ENCODE measurements at places on chromosomes 7 and 10. TPM values are rescaled to one million over a fixed set of nuclear protein-coding genes. Genes with fewer than 3 reads are reported as not detected.

DNA sequence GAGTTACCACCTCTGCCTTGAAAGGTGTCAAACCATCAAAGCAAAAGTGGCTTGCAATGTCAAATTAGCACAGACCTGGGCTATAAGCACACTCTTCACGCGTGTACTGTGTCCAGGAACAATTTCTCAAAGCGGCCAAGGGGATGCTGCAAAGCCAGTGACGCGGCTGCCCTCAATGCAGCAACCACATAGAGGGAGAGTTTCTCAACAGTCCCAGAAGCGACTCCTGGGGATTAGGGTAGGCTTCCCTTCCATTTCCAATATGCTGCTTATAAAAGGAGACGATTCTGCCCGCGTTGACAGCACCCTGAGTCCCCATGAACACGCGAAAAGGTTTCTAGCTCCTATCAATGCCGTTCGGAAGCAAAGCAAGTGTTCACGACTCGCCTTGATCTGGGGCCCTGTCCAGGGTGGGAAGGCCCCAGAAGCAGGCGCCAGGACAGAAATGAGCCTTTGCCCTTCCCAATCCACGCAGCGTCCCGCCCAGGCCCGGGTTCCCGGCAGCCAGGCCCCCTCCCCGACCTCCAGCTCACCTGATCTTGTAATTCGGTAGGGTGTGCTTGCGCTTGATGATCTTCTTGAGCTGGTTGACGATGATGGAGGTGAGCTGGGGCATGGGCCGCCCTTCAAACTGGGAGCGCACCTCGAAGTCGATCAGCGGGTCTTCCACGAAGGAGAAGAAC, 1.3 kb downstream of the PDZD8 start:
- DNase-seq = peak; percentile 62

GRCh38 chr7:157299613-157300368, 37.0 kb upstream of the DNAJB6 start:
- DNase-seq = no peak

ITPRID1 gene
- total RNA-seq = not detected

DNA sequence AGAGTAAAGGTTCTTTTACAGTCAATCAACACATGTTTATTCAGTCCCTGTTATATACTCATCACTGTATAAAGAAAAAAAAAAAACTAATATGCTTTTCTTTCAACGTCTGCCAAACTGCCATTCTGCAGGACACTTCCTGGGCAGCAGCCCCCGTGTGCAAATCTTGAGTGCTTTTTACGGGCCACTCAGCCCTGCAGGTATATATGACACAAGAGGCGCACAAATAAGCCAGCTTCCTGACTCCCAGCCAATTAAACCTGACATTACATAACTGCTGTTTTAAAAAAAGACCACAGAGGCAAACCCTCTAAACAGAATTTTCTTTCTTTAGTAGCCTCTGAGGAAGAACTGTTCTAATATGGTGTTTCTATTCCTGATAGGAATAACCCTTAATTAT, 263.0 kb upstream of the NEBL start:
- DNase-seq = no peak

- peak; percentile 97 for DNase-seq
Measured at GRCh38 chr10:100373298-100374199, 26.5 kb downstream of the SCD start.

- DNase-seq = no peak
Measured at GRCh38 chr10:84356928-84357327, 28.5 kb downstream of the CCSER2 start.

DNA sequence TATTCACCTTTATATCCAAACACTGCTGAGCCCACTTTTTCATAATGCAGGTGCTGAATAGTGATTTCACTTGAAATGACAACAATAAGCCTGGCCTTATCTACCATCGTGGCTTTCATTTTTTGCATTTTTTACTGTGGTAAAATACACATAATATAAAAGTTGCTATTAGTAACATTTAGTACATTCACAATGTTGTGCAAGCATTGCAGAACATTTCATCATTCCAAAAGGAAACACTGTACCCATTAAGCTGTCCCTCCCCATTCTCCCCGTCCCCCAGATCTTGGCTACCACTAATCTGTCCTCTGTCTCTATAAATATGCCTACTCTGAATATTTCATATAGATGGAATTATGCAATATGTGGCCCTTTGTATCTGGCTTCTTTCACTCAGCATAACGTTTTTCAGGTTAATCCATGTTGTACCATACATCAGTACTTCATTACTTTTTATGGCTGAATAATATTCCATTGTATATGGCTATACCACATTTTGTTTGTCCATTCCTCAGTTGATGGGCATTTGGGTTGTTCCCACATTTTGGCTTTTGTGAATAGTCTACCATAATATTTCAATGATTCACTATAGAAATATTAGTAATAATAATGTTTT, 68.5 kb upstream of the ARID5B start:
- DNase-seq = no peak

DNA sequence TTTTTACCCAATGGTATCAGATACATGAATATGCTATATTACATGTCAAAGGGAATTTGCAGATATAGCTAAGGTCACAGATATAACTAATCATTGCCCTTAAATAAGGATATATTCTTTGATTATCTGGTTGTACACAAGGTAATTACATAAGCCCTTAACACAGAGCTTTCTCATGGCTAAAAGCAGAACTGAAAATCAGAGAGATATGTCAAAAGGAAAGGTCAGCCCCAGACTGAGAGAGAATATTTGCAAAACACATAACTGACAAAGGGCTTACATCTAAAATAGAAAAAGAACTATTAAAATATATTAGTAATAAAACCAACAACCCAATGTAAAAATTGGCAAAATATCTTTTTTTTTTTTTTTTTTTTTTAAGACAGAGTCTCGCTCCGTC, 1029.5 kb upstream of the LRRN3 start:
- no peak for DNase-seq

DNA sequence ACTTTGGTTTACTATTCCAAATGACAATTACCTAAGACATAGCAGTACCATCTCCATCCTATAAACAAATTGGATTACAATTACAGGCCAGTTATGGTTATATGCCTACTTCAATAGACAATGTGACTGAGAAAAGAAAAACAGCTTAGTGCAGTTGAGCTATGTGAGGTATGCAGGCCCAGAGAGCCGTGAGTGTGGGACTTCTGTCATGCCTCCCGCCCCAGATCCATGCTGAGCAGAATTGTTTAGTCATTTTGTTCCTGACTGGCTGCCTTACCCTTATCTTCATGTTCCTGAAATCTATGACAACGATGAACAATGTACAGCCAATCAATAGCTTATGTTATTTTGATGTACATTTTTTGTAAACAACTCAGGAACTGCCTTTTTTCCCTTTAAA, 21.7 kb downstream of the LARP4B start:
- DNase-seq = no peak

DNA sequence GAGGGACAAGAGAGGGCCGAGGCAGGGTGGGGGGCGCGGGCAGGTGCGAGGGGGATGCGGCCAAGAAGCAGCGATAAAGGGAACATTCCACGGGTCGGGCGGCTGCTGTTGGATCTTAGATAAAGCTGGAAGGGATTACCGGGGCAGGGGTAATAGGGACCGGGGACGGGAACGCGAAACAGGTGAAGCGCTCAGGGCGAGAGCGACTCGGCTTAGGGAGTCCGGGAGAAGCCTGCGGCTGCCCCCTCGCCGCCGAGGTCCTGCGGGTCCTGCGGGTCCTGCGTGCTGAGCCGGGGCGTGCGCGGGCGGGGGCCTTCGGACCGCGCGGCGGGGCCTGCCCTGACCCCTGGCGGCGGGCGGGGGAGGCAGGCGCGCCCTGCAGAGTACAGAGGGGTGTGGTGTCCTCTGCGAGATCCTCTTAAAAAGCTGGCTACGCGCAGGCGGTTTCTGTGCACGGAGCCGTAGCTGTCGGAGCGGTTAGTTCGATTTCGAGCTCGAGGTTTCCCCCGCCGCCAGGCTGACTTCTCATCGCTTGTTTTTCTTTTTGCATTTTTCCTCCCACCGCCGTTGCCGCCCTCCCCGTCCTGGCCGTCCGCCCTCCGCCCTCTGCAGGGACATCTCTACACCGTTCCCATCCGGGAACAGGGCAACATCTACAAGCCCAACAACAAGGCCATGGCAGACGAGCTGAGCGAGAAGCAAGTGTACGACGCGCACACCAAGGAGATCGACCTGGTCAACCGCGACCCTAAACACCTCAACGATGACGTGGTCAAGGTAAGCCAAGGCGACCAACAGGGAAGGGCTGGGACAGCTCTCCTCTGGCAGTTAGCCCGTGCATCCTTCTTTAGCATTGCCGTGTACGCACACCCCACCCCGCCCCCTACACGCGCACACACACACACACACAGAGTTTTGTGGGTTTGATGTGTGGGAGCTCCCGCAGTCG, 1.4 kb downstream of the CAV1 start:
- DNase-seq = peak; percentile 84

TIMM23 gene
- total RNA-seq = 30.8 TPM

DNA sequence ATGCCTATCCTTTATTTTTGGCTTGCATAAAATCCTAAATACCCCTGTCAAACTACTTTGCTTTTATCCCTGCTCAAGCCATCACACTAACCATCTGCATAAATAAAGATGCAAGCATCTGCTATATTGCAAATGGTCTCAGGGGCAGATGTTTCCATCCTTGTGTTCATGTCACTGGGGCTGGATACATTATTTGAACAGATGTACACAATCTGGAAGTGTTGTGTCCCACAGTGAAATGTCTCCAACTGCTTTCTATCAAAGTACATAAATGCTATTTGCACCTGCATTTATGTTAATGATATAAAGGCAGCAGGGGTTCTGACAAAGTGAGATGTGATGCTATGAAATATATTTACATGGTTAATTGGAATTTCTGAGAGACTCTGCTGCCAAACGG, 163.1 kb downstream of the ZNF438 start:
- no peak for DNase-seq

LIPJ gene
- total RNA-seq = 0.13 TPM

Measured in sciatic nerve (tissue), 2 donors.